Hindlimb muscle (tissue), 1 donor: ENCODE measurements at places on chromosomes 11 and 22. TPM values are rescaled to one million over a fixed set of nuclear protein-coding genes. Genes with fewer than 3 reads are reported as not detected.

- no peak for DNase-seq
Observed at GRCh38 chr11:15412054-15412453, 297.3 kb downstream of the INSC start.

- DNase-seq, result no peak
Observed at GRCh38 chr22:36267058-36267457, 14.1 kb downstream of the APOL1 start.

DNA sequence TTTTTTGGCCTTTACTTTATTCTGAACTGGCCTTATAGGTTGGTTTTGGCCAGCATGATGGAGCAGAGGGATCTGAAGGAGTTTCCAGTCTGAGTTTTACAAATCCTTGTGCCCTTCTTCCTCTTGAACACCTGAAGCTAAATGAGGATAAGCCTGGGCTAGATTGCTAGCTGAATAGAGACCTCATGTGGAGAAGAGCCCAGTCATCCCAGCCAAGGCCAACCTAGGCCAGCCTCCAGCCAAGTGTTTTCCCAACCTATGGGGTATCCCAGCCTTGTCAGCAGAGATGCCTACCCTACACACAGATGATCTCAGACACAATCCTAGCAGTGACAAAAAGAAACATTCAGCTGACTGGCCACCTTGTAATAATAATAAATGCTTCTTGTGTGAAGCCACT, 966 bp upstream of the CASP12 start:
- no peak for DNase-seq

GRCh38 chr22:45455212-45455611, 41.7 kb downstream of the RIBC2 start:
- DNase-seq, result no peak

DNA sequence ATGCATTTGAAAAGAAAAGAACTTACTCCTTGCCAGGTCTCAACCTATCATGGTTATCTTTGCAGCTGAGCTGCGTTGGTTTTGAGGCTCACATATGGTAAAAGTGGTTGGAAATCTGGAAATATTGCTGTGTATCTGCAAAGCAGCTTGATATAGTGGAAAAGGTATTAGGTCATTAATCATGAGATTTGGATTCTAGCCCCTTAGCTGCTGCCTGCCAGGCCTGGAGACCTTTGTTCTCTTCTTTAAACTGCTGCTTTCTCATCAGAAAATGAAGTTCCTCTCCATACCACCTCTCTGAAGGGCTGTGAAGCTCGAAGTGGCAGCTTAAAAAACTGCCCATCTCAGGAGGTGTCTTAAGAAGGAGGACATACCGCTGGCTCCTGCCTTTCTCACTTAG, 5.7 kb downstream of the PPARA start:
- DNase-seq, result peak; percentile 48

Gene RAB6A
- 87.8 TPM for polyA plus RNA-seq
